ENCODE measurements at places on chromosomes 5 and 9.
A peak's percentile ranks its signal among the peaks of the same experiment; 100 is the strongest.

- DNase-seq, result peak; percentile 40
Measured at GRCh38 chr5:43063721-43064171, 23.6 kb upstream of the ANXA2R start.

DNA sequence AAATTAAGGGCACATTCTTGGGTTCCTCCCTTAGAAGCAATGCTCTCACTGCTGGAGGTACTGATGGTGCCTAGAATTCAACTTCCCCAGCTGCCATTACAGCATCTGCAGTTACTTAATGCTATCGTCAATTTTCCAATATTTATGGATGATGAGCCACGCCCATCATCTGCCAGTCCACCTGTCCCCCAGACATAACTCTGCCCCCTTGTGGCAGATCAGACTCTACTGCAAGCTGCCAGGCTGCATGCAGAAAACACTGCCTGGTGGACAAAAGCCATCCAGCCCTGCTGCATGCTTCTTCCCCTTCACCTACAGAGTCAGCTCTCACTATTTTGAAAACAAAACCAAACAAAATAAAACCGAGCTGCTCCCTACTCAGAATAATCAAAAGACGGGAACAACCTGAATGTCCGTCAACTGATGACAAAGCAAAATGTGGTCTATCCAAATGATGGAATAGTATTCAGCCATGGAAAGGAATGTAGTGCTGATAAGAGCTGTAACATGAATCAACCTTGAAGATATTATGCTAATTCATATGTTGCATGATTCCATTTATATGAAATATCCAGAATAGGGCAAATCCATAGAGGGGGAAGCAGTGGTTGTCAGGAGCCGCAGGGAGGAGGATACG, 66.4 kb downstream of the RETREG1 start:
- DNase-seq, result peak; percentile 67

DNA sequence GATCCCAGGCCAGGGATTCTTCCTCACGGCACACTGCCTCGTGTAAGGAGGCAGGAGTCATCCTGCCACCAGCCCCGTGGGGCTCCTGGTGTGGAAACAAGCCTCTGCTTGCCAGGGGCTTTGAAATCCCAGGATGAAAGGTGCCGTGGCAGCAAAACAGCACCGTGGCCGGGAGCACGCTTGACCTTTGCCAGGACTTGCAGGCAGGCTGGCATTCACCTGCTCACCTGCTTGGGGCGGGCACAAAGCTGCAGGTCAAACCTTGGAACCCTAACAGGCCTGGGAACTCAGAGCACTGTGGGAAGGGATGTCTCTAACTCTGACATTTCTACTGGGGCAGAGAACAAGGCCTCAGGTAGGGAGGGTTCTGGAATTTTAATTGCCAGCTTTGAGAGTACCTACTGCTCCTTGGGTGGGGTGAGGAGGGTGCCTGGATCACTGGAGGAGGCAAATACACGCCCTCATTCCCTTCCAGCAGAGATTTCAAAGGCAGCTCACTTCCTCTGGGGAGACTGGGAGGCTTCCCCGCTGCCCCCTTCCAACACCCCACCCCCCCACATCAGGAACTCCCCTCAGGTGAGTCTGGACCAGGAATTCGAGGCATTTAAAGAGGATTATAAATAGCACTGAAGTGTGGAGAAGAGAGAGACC, 45.6 kb upstream of the STXBP1 start:
- no peak for DNase-seq

DNA sequence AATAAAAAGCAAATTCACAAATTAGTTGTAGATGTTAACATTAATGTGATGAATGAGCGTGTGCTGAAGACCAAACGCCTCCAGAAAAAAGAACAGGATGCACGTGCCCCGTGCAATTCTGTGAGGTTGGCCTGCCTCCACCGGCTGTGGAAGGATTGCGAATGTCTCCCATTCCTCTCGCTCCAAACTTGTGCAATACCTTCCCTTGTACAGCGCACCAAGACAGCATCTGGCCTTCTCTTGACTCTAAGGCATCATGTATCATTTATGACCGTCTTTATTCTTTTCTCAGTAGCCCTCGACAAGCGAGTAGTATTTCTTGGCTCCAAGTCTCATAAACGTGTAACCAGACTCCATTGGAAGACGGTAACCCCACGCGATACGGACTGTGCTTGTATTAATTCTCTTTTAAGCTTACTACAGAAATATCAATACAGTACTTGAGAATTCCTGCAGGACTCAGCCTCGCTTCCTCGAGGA, 1.5 kb upstream of the TESK1 start:
- DNase-seq, result peak; percentile 74

GRCh38 chr9:3768712-3769457, 243.1 kb upstream of the RFX3 start:
- DNase-seq, result no peak

- DNase-seq, result no peak
Measured at GRCh38 chr5:75588666-75589065, 22.6 kb upstream of the ANKDD1B start.

- no peak for DNase-seq
Measured at GRCh38 chr9:133584559-133585476, 24.4 kb downstream of the FAM163B start.

- no peak for DNase-seq
Measured at GRCh38 chr5:139426203-139426885, 13.0 kb downstream of the DNAJC18 start.

DNA sequence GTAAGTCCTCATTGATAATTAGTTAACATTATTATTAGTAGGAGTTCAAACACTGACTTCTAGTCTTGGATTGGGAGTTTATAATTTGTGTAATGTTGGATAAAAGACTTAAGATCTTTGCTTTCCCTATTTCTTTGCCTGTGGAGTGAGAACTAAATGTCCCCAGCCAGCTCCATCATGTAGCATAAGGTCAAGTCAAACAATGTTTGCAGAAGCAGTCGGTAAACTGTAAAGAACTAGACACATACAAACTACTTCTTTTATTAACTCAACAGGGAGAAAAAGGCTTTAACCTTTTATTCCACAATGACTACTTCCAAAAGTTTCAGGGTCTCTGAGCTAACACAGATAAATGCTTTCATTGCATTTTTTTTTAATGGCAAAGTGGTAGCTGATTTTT, 192.3 kb downstream of the CTNND2 start:
- DNase-seq, result no peak

DNA sequence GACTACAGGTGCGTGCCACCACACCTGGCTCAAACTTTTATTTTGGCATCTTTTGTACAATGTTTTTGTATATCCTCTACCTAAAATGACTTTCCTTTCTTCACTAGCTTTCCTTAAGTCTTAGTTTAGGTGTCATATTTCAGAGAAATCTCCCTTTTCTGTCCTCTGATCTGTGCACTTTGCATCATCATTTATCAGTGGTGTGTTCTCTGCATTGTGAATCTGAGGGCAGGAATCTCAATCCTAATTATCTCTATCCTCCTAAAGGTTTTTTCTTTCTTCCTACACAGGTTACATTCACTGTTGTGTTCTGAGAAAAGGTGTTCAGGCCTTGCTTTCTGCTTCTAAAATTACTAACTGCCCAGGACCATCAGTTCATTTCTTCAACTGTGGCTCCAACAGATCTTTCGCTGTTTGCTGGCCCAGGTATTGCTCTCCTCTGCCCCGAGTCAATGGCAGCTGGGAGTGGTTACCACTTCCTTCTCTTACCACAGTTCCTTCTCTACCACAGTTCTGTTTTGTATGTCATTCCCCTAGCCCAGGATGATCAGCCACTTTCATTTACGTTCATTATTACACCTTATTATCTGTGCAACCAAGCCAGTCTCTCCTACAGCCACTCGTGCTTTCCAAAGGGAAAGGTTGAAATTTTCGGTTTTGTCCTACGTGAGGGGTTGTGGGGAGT, 14.0 kb downstream of the TGFBR1 start:
- DNase-seq, result peak; percentile 57

DNA sequence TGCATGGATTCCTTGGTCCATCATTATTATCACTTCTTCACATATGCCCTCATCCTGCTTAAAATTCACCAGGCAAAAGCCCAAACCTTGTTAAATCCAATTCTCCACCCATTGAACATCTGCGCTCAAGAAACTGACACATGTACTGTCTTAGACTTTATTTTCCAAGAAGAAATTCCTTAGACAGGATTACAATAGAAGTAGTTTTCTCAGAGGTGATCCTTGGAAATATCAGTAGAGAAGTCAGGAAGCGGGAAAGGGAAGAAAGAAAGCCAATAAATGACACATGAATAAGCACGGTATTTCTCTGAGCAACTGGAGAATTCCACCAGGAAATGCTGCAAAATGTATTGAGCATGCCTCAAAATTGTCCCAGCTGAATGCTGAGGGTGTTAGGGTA, 90.2 kb downstream of the FOXD1 start:
- no peak for DNase-seq

- peak; percentile 70 for DNase-seq
Measured at GRCh38 chr9:122991370-122991830, 42.1 kb upstream of the GPR21 start.

DNA sequence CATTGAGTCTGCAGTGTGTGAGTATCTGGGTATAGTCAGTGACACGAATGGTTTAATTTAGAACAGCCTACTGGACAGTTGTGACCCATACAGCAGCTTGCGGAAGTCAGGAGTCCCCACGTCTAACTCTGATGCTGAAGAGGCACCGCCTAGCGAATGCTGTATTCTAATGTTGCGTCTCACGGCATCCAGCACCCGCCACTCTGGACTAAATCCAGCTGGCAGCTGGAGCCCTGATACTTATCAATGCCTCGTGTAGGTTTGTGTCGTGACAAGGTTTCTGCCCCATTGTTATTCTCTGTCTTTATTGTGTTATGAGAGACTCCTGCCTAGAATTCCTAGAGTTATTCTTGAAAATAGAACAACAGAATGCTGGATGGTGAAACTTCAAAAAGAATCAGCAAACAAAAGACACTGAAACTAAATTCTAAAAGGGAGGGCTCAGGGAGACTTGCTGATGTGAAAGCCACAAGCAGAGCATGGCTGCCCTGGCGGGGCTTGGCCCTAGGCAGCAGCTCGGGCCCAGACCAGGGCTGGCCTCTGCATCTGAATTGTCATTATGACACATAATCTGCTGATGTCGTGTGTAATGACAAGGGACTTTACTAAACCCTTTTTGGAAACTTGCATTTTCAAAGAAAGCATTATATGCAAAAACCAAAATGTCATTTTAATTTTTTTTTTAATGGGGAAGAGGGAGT, 123.5 kb upstream of the ICE1 start:
- no peak for DNase-seq

Data from suppressor macrophage (primary cell).